GM13976 (cell line): ENCODE measurements at places on chromosomes 7 and 10.

DNA sequence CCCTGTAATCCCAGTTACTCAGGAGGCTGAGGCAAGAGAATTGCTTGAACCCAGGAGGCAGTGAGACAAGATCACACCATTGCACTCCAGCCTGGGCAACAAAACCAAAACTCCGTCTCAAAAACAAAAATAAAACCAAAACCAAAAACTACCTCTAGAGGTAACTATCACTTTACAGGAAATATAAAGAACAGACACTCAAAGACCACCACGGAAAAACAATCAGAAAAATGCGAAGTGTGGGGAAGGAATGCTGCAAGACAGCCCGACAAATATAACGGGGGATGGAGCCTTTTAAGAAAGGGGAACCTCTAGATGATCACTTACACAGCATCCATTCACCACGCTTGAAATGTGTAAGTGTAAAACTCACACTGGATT lies 4.3 kb downstream of the HNRNPF start:
- DNase-seq: no peak

DNA sequence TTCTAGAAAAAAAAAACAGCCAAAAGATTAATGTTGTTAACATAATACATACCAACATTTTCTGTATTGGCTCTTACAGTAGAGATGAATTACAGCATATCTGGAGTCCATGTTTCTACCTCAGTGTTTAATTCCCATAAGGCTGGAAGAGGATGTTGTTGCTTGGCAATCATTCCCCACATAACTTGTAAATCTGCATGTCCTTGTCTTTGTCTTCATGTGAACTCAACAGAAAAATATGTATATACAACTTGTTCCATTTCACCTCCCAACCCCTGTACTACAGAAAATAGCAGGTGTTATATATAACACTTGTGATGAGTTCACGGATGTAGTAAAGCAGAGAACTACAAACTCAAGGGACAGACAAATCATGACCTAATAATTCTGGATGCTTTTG lies 160.9 kb upstream of the SEMA3C start:
- DNase-seq: no peak

GRCh38 chr10:31340343-31340742 lies 21.3 kb downstream of the ZEB1 start:
- no peak for DNase-seq

DNA sequence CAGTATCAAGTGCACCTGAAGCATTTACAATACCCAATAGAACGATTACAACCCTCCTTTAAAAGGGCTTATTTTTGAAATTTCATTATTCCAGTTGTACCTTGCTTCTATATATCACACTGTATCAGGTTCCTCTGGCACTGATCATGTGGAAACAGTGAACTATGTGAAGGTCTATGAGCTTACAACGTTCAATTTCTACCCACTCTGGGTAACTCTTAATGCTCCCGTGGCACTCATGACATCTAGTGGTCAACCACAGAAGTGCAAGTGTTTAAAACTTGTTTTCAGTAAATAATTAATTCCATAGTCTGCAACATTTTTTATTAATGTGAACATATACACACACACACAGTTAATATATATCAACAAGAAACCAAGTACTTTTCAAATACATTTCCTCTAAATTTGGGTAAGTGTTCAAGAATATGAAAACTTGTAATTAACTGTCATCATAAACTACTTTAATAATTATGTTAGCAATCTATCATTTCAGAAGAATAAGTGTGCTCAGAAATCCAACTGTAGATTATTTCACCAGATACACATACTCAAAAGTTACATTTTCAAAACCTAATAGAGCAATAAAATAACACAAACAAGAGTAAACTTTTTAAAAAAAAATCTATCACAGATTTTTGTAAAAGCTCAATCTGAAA lies 61.0 kb downstream of the MPP7 start:
- DNase-seq: peak; percentile 27

DNA sequence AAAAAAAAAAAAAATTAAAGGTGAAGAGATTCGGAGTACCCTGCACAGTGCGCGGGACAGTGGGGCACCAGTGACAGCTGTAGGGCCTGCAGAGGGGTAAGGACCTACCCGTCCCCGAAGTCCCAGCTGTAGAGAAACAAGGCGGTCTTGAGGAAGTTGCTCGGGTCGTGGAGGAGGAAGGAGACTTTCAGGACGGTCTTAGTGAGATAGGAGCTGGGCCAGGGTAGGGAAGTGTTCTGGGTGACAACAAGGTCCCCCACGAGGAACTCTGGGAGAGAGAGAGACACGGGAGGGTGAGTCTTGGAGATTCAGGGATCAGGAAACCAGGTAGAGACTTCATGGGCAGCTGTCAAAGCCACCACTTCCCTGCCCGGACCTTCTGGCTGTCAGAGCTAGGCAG lies 9.7 kb downstream of the TMEM130 start:
- DNase-seq: no peak

DNA sequence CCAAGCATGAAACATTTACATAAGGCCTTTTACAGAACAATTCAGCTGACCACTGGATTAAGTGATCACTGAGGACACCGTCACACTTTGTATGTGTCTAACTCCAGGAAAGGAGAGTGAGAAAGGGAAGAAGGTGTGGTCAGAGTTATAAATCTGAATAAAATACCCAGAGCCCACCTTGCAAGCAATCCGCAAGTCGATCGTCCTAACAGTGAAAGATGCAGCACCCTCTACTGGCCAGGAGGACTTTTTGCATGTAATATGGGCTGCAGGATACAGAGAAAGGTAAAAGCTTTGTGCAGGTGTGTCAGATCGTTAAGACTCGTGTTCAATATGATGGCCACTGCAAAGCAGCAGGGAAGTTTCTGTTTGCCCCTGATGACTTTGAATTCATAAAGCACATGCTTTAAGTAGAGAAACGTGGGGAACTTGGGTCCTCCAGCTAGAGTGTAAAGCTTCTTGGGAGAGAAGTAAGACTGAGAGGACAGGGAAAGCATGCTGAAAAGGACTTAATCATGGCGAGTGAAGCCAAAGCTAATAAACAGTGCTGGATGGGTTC lies 68.5 kb upstream of the BMPER start:
- DNase-seq: no peak

DNA sequence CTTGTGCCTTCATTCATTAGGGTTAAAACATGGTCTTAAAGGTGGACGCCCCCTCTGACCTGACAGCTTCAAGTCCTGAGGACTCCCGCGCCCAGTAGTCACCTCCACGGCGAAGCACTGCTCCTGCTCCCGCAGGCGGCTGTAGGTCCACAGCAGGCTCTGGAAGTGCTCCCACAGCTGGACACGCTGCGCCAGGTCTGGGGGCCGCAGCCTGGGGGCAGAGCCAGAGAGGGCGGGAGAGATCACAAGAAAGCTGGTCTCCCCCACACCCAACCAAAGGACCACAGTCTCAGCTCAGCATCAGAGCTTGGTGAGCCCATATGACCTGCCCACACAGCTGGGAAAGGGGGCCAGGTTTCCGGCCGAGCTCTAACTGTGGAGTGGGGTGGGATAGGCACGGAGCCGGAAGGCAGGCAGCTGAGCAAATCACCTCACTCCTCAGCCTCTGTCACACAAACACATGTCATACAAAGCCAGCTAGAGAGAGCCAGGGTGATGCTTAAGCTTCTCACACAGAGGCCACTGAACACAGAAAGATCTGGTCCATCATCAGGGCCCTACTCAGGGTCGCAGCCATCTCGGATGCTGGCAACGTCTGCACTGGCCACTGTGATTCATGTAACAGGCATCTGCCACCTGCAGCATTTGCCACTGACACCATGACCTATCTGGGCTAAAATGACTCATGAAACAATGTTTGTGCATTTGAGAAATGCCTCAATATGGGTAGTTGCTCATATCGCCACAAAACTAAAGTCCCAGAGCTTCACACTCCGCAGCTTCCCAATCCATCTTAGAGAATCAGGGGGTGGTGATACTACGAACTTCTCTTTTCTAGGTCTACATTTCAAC lies 12.6 kb downstream of the HPS1 start:
- DNase-seq: peak; percentile 5

- DNase-seq: no peak
These were observed 89.3 kb upstream of the ADRB1 start for GRCh38 chr10:113954409-113954808.

DNA sequence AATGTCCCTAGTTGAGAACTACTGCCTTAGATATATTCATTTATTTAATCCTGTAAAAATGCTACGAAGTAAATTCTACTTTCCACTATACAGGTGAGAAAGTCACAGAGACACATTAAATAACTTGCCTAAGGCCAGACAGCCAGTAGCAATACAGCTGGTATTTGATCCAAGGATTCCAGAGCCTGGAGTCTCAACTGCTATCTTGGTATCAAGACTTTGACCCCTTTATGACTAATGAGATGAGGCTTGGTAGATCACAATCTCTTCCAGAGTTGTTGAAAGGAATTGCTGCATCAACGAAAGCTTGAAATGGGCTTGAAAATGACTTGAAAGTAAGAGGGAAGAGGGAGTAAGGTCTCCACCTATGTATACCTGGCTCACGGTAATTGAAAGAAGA lies 83.3 kb downstream of the ORC5 start:
- DNase-seq: no peak

- no peak for DNase-seq
These were observed 19.4 kb downstream of the INSIG1 start for GRCh38 chr7:155317114-155317434.

DNA sequence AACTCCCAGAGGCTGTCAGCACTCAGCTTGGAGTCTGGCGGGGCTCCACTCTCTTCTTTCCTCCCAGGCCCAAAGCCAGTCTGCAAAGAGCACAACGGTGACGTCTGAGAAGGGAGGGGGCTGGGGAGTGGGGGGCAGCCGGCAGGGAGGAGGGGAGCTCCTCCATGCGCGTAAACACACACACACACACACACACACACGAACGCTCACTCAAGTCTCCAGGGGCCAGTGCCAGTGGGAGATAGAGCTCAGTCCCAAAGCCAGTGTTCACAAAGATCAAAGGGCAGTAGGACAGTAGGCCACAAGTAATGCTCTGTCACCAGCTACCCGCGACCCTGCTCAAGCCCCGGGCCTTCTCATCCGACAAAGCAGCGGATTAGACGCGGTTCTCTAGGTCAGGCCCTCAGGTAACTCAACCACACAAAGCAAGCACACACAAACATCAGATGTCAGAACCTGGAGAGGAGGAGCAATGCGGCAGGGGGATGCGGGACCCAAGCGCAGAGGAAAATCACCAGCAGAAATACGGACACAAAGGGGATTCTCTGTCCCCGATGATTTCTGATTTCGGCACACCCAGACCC lies 19.9 kb downstream of the TCAF1 start:
- no peak for DNase-seq

- no peak for DNase-seq
These were observed 186.2 kb downstream of the MACC1 start for GRCh38 chr7:20030915-20031362.

DNA sequence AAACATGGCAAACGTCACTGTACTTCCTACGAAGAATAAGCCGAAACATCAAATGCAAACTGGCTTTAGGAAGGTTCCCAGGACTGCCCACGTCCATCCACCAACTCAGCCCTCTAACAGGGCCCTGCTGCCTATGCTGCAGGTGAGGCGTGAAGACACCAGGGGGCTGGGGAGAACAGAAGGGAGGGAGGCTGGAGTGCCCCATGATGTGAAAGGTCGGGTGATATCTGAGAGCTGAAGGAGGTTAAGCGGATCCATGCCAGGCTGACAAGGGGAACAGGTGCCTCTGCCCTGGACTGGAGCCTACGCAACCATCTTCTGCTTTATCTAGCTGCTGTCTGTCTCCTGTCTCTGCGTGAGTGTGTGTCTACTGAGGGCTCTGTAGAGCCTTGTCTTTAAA lies 40.2 kb upstream of the ATP6V0A4 start:
- no peak for DNase-seq

- peak; percentile 20 for DNase-seq
These were observed 40.1 kb downstream of the ELMO1 start for GRCh38 chr7:37408291-37409228.

- DNase-seq: no peak
These were observed 514.4 kb downstream of the INHBA start for GRCh38 chr7:41188163-41189130.

GRCh38 chr7:91776171-91776570 lies 104.3 kb downstream of the MTERF1 start:
- no peak for DNase-seq

GRCh38 chr10:131694781-131695495 lies 205.9 kb upstream of the PPP2R2D start:
- DNase-seq: no peak

GRCh38 chr10:127997271-127997670 lies 90.4 kb downstream of the PTPRE start:
- DNase-seq: no peak

GRCh38 chr7:136045181-136045580 lies 68.0 kb upstream of the MTPN start:
- no peak for DNase-seq

GRCh38 chr7:50393547-50394252 lies 56.5 kb downstream of the FIGNL1 start:
- peak; percentile 65 for DNase-seq

GRCh38 chr10:117413928-117414618 lies 38.8 kb upstream of the PDZD8 start:
- DNase-seq: no peak

DNA sequence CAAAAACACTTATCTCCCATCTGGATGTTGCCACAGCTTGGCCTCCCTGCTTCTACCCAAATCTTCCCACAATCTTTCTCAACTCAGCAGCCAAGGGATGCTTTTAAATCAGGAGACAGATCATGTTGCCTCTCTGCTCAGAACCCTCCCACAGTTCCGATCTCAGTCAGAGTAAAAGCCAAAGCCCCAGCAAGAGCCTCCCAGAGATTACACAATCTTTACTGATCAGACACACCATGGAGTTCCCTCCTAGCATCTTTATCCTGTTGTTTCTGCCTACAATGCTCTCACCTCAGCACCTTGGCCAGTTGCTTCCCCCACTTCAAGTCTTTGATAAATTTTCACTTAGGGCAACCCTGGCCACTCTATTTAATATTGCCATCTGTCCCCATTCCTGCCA lies 41.9 kb upstream of the ZNF33B start:
- DNase-seq: no peak

GRCh38 chr7:2974093-2974819 lies 69.4 kb downstream of the CARD11 start:
- no peak for DNase-seq

DNA sequence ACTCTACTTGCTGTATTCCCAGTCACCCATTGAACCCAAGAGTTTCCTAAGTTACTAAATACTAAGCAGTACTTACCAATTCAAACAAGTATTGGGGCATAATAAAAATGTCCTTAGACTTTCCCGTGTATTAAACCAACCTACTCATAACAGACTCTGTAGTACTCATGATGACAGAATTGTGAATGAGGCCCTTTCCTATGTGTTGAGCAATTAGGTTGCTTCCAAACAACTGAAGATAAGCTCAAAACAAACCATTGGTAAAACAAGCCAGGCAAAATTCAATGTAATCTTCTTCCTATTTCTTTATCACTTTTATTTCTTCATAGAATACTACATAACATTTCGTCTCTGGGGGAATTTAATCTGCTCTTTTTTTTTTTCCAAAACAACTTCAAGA lies 106.5 kb upstream of the ANK3 start:
- no peak for DNase-seq

DNA sequence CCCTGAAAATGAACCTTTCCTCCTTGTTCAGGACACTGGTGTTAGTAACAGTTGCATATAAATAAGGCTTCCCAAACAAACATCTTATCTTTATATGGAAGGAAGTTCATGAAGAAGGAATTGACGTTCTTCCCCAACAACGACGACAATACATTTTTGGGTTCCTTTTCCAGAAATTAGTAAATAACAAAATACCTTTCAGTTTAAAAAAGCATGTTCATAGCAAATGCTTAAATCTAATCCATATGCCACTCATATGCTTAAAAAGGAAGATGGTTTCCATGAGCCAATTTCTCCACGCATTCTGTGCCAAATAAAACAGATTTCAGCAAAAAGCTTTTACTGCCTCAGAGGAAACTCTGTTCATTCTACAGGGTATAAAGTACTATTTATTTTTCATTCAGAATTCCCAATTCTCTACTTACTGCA lies 182.6 kb downstream of the COBL start:
- no peak for DNase-seq
